ENCODE measurements at places on chromosomes 12 and 14.

DNA sequence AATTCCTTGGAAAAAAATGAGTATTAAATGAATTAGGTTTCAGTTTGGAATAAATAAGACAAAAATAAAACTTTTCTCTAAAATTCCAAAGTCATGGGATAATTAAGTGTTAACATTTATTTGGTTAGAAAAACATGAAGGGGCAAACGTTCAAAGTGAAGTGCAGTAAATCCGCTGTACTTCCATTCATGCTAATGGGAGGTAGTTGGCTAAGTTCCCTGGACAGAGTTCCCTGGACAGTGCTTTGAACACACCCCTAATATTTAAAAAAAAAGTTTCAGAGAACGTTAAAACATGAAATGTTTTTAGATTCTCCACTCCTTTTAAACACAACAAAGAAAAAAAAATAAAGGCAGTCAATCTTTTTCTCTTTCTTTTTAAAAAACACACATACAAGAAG lies 16.3 kb downstream of the ALX1 start:
- no peak for DNase-seq

GRCh38 chr14:64841121-64841651 lies 38.5 kb downstream of the SPTB start:
- no peak for DNase-seq

GRCh38 chr14:22432348-22432976 lies 156.6 kb downstream of the DAD1 start:
- no peak for DNase-seq

DNA sequence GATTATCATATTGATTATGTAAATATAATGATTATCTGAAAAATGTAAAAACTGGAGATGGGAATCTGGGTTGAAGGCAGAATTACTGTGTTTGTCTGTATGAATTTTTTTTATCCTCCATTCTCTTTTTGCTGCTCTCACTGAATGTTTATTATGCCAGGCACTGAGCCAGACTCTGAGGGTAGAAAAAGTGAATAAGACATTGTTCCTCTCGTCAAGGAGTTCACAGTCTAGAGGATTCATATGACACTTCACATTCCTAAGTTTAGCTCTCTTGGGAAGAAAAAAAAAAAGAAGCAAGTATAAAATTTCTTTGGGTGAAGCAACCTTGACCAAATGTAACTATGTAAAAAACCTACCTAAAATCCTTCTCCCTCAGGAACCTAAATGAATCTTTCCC lies 120.9 kb upstream of the LMO3 start:
- DNase-seq, result no peak

DNA sequence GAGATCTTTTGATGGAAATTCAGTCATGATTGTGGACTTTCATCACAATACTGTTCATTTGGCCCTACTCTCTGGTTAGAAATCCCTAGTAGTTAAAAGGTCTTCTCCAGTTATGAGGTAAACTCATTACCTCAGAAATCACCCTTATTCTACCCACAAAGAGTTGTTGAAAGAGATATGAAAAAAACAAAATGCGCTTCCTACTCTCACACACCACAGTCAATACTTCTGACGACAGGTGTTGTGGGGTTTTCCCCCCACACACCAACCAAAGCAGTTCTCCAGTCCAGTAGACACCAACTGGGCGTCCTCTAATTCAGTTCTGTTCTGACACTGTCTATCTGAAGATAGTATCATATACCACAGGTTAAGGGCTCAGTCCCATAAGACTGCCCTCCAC lies 54.9 kb downstream of the TRMT5 start:
- DNase-seq, result no peak

DNA sequence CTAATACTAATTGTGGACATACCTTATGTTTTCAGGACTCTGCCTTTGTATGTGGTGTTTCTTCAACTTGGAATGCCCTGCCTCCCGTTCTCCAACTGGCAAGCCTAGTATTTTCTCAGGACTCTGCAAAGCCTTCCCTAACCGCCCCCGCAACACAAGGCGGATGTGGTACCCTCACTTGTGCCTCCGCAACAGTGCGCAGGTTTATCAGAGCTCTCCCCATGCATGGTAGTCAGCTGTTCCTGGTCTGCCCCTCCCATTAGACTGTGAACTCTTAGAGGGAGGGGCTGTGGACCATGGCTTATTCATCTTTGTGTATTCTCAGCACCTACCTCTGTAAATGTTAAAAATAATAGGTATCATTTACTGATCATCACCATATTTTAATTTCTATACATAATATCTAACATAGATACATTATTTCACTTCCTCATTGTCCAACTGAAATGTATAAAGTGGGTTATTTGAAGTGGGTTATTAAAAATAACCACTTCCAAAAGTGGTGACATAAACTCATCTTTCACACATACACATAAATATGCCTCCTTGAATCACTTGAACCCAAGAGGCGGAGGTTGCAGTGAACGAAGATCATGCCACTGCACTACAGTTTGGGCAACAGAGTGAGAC lies 9.0 kb downstream of the LPAR5 start:
- no peak for DNase-seq

- DNase-seq, result peak; percentile 3
These were observed 105.2 kb downstream of the MED13L start for GRCh38 chr12:116172224-116172849.

DNA sequence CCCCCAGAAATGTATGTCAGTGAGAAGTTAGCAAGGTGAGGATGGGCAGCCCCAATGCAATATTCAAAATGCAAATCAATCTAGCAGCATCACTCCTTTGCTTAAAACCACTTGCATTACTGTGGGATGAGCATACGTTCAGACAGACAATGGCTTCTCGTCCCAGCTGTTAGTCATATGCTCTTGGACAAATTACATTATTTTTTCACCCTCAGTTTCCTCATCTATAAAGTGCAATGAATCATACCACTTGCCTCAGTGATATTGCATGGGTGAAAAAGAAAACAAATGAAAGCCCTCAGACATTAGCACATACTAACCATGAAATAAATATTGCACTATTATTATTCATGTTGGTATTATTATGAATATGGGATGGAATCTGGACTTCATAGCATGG lies 132.3 kb downstream of the C12orf75 start:
- DNase-seq, result no peak

DNA sequence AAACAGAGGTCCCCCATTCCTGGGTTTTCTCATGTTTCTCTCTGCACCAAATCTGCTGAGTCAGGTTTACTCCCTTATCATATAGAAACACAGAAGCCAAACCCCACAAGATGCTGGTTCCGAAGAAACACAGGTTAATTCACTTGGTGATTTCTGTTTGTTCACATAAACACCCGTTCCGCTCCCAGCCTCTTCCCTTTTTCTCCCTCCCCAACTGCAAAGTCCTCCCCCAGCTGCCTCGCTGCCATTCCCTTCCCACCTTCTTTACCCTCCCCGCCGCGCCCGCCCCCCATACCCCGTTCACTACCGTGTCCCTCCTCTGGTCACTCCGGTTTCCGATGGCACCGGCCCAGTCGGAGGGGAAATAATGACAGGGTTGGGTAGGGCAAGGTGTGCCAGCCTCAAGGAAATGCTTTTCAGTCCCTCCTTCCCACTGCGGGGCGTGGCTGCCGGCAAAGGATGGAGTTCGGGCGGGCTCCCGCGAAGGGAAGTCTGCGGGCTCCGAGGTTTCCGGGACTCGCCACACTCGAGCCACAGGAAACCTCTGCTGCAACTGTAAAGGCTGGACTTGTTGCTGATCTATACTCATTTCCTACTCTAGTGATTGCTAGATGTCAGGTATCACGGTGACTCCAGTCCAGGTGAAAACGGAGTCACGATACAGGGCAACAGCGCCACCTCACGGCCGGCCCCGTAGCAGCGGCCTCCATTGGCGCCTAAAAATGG lies at the start of gene STYK1:
STYK1 (minus strand) TSS at position 394 of the 726 bp plus-strand sequence. CDS start 39,434 bp downstream, outside the sequence.
- peak; percentile 68 for DNase-seq

DNA sequence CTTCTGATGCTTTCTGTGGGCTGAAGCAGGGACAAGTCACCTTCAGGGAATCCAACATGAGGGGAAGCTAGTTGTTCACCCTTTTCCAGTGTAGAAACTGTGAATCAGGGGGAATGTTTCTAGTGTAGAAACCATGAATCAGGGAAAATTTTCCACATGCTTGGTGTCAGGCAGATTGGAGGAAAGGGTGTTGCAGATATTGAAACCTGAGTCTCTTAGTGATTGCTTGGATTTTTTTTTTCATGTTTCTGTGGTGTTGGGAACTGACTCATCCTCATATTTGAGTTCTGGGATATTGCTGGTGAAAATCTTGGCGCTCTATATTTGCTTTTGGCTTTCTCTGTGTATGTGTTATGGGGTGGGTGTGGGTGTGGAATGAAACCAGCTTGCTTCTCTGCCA lies 144.5 kb upstream of the FBXO33 start:
- DNase-seq, result no peak

DNA sequence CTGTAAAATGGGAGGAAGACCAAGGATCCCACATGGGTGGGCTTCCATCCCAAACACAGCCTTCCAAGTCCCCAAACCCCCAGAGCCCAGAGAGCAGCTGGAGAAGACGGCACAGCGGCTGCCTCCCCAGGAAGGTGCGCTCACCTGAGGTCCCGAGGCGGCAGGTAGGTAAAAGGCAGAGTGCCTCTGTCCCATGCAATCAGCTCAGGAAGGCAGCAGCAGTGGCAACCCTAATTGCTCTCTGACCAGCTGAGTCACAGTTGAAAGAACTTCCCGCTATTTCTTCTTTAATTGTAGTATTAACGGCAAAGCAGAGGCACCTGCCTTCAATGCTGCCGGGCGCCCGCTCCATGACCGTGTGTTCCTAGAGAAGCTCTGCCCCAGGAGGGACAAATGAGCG lies 91.1 kb upstream of the BCL11B start:
- no peak for DNase-seq

DNA sequence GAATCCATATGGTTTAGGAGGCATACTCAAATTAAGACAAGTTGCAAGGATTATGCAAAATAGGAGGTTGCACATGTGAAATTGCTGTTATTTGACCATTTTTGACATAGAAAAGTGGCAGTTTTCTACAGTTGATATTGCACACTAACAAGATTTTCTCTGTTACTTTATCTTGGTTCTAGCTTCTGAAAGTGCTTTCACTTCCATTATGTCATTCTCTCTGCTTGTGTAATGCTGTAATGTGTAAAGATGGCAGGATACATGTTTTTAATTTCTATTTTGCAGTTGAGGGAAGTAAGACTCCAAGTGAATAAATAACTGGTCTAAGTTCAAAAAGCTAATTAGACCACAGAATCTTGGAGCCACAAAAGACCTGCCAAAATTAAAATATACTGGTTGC lies 60.6 kb downstream of the MYRFL start:
- DNase-seq, result no peak

- DNase-seq, result peak; percentile 2
These were observed 127.4 kb downstream of the KTN1 start for GRCh38 chr14:55707365-55707804.

DNA sequence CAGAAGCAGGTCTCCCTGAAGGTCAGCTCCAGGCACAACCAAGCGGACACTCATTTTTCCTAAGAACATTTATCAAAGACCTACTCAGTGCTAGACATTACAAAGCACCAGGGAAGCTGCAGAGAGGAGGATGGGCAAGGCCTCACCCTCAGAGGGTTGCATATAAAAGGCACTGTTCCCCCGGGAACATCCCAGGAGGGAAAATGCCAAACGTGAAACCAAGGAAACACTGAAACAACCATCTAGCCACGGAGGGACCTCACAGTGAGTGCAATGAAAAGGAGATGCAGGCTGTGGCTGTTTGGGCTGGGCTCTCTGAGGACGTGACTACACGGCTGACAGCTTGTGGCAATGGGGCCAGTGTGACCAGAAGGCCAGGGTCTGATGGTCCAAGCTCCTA lies 117.4 kb upstream of the VASH1 start:
- DNase-seq, result no peak

DNA sequence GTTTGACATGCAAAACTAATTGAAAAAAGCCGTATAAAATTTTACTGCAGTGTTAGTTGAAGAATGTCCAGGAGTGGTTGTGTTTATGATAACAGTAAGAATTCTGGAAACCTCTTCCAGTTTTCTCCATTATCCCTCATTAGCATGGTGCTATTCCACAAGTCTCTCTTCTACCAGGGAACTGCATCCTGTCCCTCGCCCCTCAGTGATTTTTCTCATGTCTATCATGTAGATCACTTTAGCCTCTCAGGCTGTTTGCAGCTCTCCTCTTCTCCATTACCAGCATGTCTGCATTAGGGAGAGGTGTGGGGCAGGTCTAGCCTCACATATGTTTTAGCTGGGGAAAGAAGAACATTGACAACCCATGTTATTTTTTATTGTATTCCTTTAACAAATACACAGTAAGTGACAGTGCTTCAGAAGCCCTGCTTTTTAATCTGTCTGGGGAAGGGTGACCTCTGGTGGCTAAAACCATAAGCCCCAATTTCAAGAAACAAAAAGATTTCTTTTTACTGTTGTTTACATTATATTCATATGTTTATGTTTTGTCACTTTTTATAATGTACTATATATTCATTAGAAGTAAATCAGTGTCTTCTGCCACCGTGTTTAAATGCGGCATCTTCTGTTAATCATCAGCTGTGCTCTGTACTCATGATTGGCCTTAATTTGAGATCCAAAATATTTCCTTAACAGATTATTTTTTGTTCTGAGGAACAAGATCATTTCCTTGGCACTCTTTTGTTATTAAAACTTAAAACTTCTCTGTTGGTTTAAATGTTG lies 70.7 kb downstream of the RASSF8 start:
- DNase-seq, result peak; percentile 16

DNA sequence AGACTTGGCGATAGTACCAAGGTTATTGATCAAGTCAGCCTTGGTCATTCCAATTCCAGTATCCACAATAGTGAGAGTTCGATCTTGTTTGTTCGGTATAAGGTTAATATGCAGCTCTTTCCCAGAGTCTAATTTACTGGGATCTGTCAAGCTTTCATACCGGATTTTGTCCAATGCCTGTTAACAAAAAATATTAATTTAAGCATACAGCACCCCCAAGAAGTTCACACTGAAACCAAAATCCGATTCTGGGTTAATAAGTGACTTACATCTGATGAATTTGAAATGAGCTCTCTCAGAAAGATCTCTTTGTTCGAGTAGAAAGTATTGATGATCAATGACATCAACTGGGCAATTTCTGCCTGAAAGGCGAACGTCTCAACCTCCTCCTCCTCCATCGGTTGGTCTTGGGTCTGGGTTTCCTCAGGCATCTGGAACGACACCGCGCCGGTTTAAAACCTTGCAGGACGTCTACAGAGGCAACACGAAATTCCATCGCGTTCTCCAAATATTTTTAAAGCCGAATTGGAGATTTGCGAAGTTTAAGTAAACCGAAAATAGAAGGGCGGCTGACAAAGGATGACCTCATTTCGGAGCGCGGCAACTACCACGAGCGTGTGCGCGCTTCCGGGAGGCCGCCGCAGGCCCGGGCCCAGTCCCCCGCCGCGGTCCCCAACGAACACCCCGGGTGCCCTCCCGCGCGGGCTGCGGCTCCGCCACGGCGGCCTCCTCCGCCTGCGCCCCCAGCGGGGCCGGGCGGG lies 716 bp downstream of the HSP90AA1 start:
- peak; percentile 62 for DNase-seq
